ENCODE measurements at places on chromosomes 2 and 18. TPM values are rescaled to one million over a fixed set of nuclear protein-coding genes. Genes with fewer than 3 reads are reported as not detected.

DNA sequence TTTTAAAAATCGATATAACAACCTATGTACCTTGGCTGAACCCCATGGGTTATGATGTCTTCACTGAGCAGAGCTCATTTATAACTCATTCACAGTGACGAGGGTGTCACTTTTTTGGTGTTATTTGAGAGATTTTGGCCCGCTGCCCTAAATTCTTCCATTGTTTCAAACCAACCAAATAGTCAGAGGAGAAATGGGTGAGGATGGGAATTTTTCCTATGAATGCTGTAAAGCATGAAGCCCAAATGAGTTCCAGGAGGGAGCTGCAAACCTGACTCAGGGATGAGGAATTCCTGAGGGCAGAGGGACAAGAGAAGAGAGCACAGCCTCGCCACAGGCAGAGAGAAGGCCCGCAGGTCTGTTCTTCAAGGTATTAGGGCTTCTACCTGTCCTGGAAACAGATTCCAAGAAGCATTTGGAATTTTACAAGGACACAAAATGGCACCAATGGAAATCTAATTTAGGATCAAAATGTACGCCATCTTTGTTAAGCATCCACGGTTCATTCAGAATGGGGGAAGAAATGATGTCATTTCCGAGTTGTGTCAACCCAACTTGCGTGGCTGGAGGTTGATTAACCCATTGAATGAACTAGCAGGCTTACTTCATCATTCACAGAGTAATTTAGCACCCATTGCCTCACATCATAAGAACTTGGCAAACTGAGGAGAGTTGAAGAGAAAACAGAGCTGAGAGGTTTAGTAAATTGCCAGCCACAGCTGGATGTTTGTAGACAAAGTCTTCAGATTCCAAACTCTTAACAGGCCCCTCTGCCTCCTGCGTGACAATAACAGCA lies 133.5 kb downstream of the LAMA3 start:
- no peaks in the 10 kb centered on the region for H3K27me3 ChIP-seq
- no peak for DNase-seq
- no peaks in the 10 kb centered on the region for H3K4me1 ChIP-seq
- no peaks in the 10 kb centered on the region for H3K36me3 ChIP-seq
- no peak overlapping the region for H3K4me3 ChIP-seq

- DNase-seq: no peak
- H3K4me3 ChIP-seq: no peak overlapping the region
- no peaks in the 10 kb centered on the region for H3K4me1 ChIP-seq
- H3K36me3 ChIP-seq: no peaks in the 10 kb centered on the region
- H3K27ac ChIP-seq: no peak overlapping the region
Measured at GRCh38 chr2:39625193-39625926, 40.4 kb upstream of the TMEM178A start.

GRCh38 chr18:3409811-3410210 lies 40.2 kb upstream of the TGIF1 start:
- H3K4me1 ChIP-seq: no peaks in the 10 kb centered on the region
- no peak overlapping the region for H3K4me3 ChIP-seq
- DNase-seq: no peak
- no peak overlapping the region for H3K27ac ChIP-seq
- H3K27me3 ChIP-seq: no peaks in the 10 kb centered on the region

DNA sequence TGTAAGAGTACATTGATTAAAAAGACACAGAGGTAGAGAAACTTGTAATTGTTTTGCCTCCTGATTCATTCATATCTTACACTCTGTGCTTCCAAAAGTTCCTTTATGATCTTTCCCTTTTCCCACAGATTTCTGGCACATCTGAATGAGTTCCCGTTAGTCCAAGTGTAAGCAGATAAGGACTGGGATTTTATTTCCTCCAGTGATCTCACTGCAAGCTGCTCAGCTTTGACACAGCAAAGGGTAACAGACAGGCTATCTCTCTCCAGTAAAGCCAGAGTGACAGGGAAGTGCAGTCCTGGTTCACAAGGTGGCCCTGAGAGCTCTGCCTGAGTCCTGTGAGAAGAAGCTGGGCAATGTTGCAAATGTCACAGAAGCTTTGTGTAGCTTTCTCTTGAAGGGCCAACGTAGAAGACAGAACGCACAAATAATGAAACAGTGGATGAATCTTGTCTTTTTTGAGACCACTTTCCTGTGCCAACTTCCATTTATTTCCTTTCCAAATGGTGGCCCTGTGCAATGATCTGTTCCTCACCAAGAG lies 32.5 kb upstream of the KCNE4 start:
- H3K27me3 ChIP-seq: no peaks in the 10 kb centered on the region
- H3K4me1 ChIP-seq: no peaks in the 10 kb centered on the region
- no peak overlapping the region for H3K27ac ChIP-seq

- H3K4me3 ChIP-seq: no peak overlapping the region
- H3K27ac ChIP-seq: no peak overlapping the region
- DNase-seq: no peak
- no peaks in the 10 kb centered on the region for H3K36me3 ChIP-seq
- H3K27me3 ChIP-seq: no peaks in the 10 kb centered on the region
Measured at GRCh38 chr2:161798027-161798426, 173.8 kb downstream of the SLC4A10 start.

GRCh38 chr2:145503511-145503910 lies 983.6 kb upstream of the ZEB2 start:
- no peaks in the 10 kb centered on the region for H3K27me3 ChIP-seq
- DNase-seq: no peak
- no peak overlapping the region for H3K27ac ChIP-seq
- no peak overlapping the region for H3K4me3 ChIP-seq

Gene C2orf80
- total RNA-seq: not detected

DNA sequence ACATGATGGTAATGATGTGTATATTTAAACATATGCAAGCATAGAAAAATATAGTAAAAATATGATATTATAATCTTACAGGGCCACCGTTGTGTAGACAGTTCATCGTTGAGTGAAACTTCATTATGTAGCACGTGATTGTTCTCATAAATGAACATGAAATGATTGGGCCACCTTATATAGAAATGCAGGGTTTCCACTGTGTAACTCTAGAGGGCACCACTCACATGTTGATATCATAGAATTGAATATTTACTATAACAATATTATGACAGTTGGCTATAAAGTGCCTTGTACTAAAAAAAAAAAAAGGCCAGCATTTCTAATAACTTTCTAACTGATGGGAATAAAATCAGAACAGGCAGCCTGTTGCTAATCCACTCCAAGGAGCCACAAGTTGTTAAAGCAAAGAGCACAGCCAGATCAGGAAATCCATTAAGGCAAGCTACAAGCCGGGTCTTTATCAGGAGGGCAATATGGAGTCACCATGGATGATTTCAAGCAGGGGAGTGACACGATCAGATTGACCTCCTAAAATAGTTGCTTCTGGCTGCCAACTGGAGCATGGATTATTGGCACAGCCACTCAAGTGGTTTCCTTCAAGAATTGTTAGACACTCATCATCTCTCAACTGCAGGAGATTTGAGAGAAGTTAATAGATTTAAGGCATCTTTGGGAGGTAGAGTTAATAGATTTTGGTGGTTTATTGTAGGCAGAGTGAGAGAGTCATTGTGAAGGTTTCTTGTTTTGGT lies 16.7 kb downstream of the IL1F10 start:
- H3K27me3 ChIP-seq: no peaks in the 10 kb centered on the region
- H3K36me3 ChIP-seq: no peaks in the 10 kb centered on the region

DNA sequence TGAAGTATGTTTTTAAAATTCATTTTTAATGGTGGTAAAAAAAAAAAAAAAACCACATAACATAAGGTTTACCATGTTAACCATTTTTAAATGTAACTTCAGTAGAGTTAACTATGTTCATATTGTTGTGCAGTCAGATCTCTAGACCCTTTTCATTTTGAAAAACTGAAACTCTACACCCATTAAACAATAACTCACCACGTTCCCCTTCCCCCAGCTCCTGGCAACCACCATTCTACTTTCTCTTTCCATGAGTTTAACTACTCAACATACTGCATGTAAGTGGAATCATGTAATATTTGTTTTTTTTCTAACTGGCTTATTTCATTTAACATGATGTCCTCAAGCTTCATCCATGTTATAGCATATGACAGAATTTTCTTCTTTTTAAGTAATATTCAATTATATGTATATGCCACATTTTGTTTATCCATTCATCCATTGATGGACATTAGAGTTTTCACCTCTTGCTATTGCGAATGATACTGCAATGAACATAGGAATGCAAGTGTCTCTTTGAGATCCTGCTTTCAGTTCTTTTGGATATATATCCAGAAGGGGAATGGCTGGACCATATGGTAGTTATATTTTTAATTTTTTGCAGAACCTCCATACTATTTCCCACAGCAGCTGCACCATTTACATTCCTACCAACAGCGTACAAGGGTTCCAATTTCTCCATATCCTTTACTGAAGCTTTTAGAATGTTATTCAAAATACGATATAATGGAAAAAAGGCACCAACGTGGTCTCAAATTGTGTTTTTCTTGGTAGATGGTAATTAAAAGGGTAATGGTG lies 91.0 kb downstream of the SPTBN1 start:
- no peaks in the 10 kb centered on the region for H3K36me3 ChIP-seq
- no peak overlapping the region for H3K4me3 ChIP-seq
- H3K27me3 ChIP-seq: no peaks in the 10 kb centered on the region

- H3K36me3 ChIP-seq: no peaks in the 10 kb centered on the region
- H3K27ac ChIP-seq: no peak overlapping the region
- no peaks in the 10 kb centered on the region for H3K27me3 ChIP-seq
- peak; percentile 48 for DNase-seq
Measured at GRCh38 chr2:148926291-148926961, 51.4 kb downstream of the KIF5C start.

Gene CYP27C1
- total RNA-seq: 0.19 TPM

- no peak for DNase-seq
- no peaks in the 10 kb centered on the region for H3K27me3 ChIP-seq
- peak overlapping the region; percentile 6 for H3K27ac ChIP-seq
- no peak overlapping the region for H3K4me3 ChIP-seq
- no peaks in the 10 kb centered on the region for H3K4me1 ChIP-seq
Measured at GRCh38 chr2:174004905-174005605, 39.9 kb upstream of the SP3 start.

Gene STPG4
- 0.21 TPM for total RNA-seq

DNA sequence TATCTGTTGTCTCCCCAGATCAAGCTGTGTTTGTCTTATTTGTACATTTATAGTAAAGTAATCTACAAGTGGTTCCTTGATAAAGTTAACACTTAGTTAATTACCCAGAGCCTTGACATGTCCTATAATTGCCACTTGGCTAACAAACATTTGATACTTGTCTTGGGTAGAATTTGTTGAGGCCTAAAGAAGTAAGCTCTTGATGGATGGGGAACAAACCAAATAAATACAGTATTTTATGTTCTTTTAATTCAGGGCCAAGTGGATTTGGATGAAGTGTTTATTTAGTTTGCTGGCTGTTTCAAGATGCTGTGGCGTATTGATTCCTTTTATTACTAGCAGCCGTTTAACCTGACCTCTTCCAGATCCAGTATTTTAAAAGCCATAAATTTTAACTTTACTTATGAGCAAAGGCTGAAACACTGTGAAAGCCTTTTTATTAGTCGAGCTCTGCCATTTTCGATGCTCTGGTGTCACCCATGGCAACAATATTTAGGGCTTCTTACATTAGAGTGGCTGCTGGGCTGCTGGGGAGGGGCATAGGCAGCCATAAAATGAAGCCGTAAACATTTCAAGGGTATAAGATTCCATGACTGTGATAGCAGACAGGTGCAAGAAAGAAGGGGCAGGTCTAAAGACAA lies 401.6 kb upstream of the NRP2 start:
- no peaks in the 10 kb centered on the region for H3K27me3 ChIP-seq
- H3K4me1 ChIP-seq: no peaks in the 10 kb centered on the region
- DNase-seq: no peak
- H3K4me3 ChIP-seq: no peak overlapping the region

Gene CDH7
- 0.05 TPM for total RNA-seq

DNA sequence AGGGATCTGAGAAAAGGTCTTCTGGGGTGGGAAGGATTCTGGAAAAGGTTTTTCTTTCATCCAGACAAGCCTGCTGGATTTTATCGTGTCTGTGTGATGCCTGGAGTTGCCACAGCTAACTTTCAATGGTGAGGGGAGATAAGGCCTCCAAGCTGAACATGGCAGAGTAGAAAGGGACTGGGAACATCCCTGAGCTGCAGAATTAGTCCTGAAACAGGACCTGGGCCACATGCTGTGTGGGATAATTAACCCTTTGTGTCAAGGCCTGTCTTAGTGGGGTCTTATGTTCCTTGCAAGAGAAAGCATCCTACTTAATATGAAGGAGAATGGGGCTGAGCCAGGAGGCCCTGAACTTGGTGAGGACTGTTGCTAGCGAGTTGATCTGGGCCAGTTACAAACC lies 66.4 kb downstream of the VSNL1 start:
- H3K4me1 ChIP-seq: no peaks in the 10 kb centered on the region
- H3K27me3 ChIP-seq: no peaks in the 10 kb centered on the region
- H3K27ac ChIP-seq: no peak overlapping the region
- H3K36me3 ChIP-seq: no peaks in the 10 kb centered on the region
- no peak for DNase-seq

Gene DSC2
- 141 TPM for total RNA-seq

- no peaks in the 10 kb centered on the region for H3K27me3 ChIP-seq
- DNase-seq: no peak
- H3K4me3 ChIP-seq: no peak overlapping the region
Measured at GRCh38 chr2:189234991-189235390, 55.4 kb upstream of the COL5A2 start.

Gene ZNF396
- 3.6 TPM for total RNA-seq

Gene TSPYL6
- total RNA-seq: not detected

- DNase-seq: no peak
- no peak overlapping the region for H3K27ac ChIP-seq
- H3K4me1 ChIP-seq: no peaks in the 10 kb centered on the region
Measured at GRCh38 chr2:150376553-150377335, 110.7 kb downstream of the RND3 start.

Gene SLC4A5
- total RNA-seq: 0.45 TPM

- no peaks in the 10 kb centered on the region for H3K36me3 ChIP-seq
- no peak for DNase-seq
- H3K27me3 ChIP-seq: no peaks in the 10 kb centered on the region
- no peaks in the 10 kb centered on the region for H3K4me1 ChIP-seq
Measured at GRCh38 chr2:62461707-62462106, 44.3 kb downstream of the TMEM17 start.

DNA sequence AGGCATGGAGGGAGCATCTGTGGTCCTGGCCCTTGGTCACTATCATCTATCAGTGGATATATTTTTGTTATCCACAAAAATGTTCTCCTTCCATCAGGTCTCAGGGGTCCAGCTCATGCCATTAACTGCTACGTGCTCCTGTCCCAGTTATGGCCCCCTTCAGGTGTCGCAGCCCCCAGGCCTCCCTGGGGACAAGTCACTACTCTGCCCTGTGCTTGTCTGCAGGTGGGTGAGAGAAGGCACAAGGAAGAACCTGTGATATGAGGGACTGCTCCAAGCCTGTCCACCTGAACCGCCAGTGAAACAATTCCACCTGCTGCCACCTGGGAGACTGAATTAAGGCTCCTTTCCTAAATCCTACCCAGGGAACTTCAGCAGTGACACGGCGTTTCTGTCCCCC lies 229.6 kb upstream of the ID2 start:
- H3K36me3 ChIP-seq: no peaks in the 10 kb centered on the region
- H3K27me3 ChIP-seq: no peaks in the 10 kb centered on the region
- H3K27ac ChIP-seq: no peak overlapping the region
- peaks cover 5% of the 10 kb centered on the region for H3K4me1 ChIP-seq
- no peak for DNase-seq
- no peak overlapping the region for H3K4me3 ChIP-seq

Gene CRYBA2
- 5.5 TPM for total RNA-seq

GRCh38 chr2:62895632-62896009 lies 155.0 kb upstream of the OTX1 start:
- H3K27me3 ChIP-seq: no peaks in the 10 kb centered on the region
- no peak overlapping the region for H3K27ac ChIP-seq
- no peak for DNase-seq
- no peaks in the 10 kb centered on the region for H3K4me1 ChIP-seq
- no peaks in the 10 kb centered on the region for H3K36me3 ChIP-seq

- no peaks in the 10 kb centered on the region for H3K27me3 ChIP-seq
- no peak for DNase-seq
- H3K36me3 ChIP-seq: no peaks in the 10 kb centered on the region
Measured at GRCh38 chr2:241519669-241520068, 11.3 kb upstream of the STK25 start.
